Activated T-cell treated with anti-CD3 and anti-CD28 coated beads for 1 hour (primary cell): ENCODE measurements at places on chromosomes 13 and 19.

DNA sequence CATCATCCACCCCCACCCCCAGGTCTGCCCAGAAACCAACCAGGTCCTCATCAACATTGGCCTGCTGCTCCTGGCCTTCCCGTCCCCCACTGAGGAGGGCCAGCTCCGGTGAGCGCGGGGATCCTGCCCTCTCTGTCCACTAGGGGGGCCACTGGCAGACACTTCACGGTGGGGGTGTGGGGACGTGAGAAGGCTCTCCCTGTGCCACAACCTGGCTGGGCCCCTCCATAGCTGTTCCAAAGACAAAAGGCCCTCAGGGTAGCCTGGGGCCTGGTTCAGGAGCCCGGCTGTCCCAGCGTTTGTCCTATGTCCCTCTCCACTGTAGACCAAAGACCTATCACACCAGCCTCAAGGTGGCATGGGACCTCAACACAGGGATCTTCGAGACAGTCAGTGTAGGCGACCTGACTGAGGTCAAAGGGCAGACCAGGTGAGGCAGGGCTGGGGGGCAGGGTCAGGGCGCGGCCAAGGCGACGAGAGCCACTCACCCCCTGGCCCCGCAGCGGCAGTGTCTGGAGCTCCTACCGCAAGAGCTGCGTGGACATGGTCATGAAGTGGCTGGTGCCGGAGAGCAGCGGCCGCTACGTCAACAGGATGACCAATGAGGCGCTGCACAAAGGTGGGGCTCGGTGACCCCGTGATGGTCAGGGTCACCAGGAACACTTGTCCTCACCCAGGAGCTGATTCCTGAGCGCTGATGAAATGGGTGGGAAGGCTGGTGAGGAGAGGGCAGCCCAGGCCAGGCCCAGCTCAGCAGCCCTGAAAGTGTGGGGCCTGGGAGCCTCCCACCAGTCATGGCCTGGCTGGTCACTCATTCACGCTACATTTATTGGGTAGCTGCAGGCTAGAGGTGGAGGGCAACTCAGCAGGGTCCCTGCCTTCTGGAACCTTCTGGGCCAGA lies 7.9 kb downstream of the DCAF15 start:
- no peak for DNase-seq

DNA sequence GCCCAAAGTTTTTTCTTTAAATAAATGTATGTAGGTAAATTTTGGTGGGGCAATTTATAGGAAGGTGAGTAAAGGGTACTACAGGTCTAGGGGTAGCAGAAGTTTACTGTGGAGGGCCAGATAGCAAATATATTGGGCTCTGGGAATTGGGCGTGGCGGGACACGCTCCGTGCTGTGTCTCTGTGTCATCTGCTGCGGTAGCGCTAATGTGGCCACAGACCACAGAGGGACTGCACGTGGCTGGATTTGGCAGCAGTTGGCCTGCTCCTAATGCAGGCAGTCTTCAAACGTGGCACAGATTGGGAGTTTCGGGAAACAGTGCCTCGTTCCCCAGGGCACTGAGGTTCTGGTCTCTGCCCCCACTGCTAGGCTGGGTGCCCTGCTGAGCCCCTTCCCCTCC lies 16.6 kb upstream of the MYDGF start:
- DNase-seq = no peak

- DNase-seq = no peak
Measured at GRCh38 chr19:555474-555808, 11.6 kb downstream of the GZMM start.

GRCh38 chr13:26343816-26344215 lies 89.9 kb downstream of the CDK8 start:
- DNase-seq = no peak

- DNase-seq = no peak
Measured at GRCh38 chr13:50130123-50130946, 115.1 kb downstream of the KCNRG start.
